ENCODE measurements at places on chromosomes 1 and 21.

DNA sequence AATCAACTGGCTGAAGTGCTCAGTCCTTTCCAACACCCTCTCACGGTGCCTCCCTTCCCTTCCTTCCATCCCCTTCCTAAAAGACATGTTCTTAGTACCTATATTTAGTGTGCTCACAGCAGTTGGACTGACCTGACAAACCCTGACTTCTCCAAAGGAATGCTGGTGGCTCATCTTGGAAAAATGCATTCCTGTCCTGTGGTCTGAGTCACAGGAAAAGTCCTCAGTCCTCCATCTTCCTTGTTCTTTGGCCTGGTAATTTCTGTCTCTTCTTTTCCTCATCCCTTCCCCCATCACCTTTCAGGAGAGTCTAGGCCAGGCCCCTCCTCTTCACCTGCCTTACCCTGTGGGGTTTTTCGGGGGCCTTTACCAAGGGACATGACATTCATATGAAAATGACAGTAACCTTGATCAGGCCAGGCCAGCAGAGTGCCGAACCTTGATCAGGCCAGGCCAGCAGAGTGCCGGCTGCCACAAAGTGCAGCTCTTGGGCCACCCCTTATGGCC, 7.2 kb downstream of the ATP1B1 start:
- DNase-seq = no peak

DNA sequence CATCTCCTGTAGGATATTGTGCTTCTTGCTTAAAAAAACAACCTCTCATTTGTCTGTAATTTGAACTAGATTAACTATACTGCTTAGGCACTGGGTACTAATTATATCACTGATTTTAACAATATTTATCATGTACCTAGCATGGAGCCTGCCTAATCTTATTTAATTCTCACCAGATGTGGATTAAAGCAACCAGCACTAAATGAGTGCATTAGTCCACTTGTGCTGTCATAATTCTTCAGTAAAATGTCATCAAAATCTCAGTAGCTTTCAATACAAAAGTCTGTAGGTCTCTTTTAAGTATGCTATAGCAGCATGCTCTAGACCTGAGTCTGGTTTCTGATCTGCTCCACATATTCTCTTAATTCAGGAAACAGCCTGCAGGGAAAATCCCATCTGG, 368.1 kb downstream of the NCAM2 start:
- no peak for DNase-seq

GRCh38 chr1:186763107-186763506, 65.6 kb upstream of the PLA2G4A start:
- no peak for DNase-seq

DNA sequence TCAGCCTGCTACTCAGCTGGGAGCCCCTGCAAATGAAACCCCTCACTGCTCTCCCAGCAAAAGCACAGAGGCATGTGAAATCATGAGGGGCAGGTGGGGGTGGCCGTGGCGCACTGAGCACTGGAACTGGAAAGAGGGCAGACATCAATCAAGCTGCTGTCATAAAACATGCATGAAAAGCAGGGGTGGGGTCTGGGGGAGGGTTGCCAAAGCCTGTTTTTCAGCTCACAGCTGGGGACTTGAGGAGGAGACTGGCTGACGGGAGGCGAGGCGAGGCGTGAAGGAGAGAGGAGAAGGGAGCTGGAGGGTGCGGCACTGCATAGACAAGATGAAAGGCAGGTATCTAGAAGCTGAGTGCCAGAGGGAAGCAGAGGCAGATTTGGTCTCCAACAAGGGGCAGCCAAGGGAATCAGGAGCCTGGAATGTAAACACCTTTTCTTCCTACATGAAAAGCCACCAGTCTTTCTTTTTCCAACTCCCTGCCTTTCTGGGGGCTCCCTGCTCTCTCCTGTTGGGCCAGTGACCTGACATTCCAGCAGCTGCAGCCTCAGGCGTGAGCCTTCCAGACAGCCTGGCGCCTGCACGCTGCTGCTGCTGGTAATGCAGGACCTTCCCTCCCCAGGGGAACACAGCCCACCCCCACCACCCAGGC, 87.0 kb downstream of the NMNAT2 start:
- no peak for DNase-seq

DNA sequence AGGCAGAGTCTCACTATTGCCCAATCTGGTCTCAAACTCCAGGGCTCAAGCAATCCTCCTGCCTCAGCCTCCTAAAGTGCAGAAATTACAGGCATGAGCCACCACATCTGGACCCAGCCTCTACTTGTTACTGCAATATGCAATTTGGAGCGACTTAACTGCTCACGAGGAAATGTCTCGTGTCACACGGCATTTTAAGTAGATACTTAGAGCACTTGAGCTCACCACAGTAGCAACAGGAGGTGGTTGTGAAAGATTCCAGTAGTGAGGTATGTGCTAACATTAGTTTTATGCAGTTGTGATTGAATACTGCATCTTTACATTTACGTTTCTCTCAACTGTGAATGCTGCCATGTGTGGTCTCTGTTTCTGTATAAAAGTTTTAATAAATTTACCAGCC, 5.8 kb upstream of the NDUFV3 start:
- peak; percentile 10 for DNase-seq

DNA sequence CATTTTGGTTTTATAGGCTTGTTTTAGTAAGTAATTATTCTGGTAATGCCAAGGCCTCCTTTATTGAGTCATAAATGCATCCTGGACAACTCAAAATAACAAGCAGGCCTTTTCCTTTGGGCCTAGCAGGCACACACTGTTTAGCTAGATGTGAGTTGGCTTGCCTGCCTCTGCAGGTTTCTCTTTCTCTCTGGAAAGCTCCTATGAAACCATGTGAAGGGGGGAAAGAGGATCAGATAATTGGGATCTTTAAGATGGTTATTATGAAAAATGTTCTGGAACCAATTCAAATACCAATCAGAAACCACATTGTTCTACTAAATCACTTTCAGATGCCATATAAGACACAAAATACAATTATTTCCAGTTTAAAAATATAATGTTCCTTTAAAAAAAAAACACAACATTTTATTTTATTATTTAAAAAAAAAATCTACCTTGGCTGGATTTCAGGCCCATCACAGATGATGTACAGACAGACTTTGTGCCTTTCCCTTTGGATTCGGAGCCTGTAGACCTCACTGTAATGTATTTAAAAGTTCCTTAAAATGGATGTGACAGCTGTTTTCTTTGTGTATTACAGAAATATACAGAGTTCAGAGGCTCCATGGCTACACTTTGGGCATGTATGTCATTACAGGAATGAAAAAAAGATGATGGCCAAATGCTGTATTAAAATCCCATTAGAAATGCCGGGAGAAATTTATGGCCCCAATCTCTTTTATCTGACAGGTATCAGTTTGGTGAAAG, 80.2 kb downstream of the NTMT2 start:
- no peak for DNase-seq

GRCh38 chr1:240237305-240237721, 145.6 kb downstream of the FMN2 start:
- DNase-seq = no peak

- DNase-seq = no peak
Observed at GRCh38 chr1:23591460-23592208, 32.3 kb upstream of the ID3 start.

- DNase-seq = no peak
Observed at GRCh38 chr1:23825762-23826522, 713 bp upstream of the HMGCL start.

DNA sequence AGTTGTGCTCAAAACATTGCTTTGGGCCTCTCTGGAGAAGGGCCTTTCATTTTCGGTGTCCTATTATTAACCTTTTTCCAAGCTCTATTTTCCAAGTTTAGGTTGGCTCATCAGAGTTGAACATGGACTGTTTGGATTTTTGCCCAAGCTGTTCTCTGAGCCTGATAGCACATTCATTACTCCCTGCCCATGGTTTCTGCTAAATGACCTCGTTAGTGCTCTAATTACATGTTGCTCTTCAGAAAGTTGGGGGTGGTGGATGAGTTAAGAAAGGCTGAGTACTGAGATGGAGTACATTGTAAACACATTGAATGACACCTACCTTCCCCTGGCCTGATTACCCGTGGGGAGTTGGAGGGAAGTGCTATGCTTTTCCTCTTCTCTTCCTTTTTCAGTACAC, 38.9 kb downstream of the LMO4 start:
- no peak for DNase-seq

GRCh38 chr1:6743189-6744101, 41.8 kb upstream of the CAMTA1 start:
- DNase-seq = peak; percentile 56

DNA sequence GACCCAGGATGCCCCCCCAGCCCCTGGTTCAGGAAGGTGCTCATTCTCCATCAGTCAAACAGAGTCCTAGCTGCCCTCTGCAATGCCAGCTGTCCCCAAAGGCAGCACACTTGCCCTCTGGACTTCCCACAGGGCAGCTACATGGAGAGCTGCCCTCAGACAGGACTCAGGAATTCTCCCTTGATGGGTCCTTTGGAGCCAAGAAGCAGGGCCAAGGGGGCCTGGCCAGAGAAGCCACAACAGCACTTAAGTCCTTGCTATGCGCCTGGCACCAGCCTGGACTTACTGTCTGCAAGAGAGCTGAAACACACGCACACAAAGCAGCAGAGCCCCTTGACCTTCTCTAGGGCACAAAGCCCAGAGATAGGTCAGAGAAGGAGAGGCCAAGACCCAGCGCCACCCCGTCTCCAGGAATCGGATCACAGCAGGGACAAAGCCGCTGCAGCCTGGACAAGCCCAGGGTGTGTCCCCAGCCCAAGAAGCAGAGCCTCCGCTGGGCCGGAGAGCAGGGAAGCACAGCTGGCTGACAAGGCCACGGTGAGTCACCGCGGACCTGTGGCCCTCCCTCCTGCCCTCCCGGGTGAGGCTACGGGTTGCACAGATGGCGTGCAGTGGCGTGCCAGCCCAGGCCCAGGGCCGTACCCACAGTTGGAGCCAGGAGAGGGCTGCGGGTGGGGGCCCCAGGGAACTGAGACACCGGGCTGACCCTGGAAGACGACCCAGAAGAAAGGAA, 1.7 kb downstream of the WNT9A start:
- peak; percentile 84 for DNase-seq

DNA sequence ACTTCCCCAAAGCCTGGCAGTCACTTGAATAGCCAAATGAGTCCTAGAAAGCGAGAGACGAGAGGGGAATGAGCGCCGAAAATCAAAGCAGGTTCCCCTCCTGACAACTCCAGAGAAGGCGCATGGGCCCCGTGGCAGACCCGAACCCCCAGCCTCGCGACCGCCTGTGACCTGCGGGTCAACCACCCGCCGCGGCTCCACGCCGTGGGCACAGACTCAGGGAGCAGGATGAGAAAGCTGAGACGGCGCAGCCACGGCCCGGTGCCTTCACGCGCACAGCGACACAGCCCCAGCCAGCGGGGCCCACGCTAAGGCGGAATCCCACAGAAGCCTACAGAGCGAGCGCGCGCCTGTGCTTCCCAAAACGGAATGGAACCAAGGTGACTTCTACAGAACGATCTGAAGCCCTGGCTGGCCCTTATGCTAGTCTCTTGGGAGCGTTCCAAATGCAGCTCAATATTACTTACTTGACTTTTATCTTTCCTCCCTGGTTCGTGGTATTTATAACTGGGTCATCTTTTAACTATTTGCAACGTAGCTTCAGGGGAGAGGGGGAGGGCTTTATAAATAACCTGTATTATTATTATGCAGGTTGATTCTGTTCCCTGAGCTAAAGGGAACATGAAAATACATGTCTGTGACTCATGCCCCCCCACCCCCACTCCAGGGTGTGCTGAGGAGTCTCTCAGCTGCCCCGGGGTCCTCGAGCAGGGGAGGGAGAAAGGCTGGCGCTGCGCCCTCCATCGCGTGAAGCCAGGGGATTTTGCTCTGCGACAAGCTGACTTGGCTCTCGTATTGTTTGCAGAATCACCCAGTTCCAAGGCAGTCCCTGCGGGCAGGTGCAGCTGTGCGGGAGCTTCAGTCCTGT, 1.7 kb downstream of the TSPEAR start:
- DNase-seq = no peak

GRCh38 chr1:58814251-58815068, 30.6 kb upstream of the JUN start:
- DNase-seq = peak; percentile 84

DNA sequence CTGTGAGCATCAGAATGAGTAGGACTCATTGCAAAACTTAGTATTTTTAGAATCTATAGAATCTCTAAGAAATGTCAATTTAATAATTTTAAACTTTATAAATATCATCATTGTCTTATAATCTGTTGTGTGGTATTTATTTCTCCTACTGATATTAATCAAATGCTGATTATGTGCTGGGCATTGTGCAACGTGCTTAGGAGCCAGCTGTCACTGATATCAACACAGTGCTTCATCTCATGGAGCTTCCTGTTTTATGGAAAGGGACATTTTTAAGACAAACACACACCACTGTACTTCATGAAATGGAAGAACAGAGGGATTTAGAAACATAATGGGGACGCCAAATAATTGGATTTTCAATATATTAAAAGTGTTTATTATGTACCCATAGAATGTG, 737.9 kb upstream of the TMPRSS15 start:
- DNase-seq = no peak
